ENCODE measurements at places on chromosomes 5 and 9.

GRCh38 chr5:153926201-153926600 is 112.5 kb downstream of the FAM114A2 start:
- DNase-seq, result no peak

GRCh38 chr5:75670577-75670976 is 46.7 kb downstream of the POC5 start:
- no peak for DNase-seq

GRCh38 chr5:122779451-122779850 is 4.6 kb downstream of the SNX2 start:
- no peak for DNase-seq

DNA sequence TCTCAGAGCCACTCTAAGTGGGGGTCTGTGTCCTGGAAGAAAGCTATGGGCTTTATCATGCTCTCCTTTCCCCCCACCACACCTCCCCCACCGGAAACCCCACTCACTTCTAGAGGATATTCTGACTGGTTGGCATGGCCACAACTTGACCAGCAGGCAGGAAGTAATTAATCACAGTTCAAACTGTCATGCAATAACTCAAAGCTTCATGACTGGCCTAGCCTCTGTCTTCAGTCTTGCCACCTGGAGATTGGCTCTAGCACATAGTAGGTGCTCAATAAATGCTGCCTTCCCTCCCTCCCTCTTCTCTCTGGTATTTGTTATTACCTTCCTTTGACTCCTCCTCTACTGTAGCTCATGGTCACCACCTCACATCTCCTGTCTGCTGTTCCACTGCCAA is 124.7 kb downstream of the GABBR2 start:
- DNase-seq, result no peak

Data from T-helper 9 cell (primary cell).